HFFc6 (cell line): ENCODE measurements at places on chromosomes 2 and 18. TPM values are rescaled to one million over a fixed set of nuclear protein-coding genes. Genes with fewer than 3 reads are reported as not detected.

GRCh38 chr18:34848695-34849094, 138.6 kb downstream of the DTNA start:
- H3K4me3 ChIP-seq, result no peak overlapping the region
- DNase-seq, result no peak
- no peaks in the 10 kb centered on the region for H3K36me3 ChIP-seq

Gene DSG4
- not detected in 2 replicates for total RNA-seq

- H3K36me3 ChIP-seq, result no peaks in the 10 kb centered on the region
- peaks cover 22% of the 10 kb centered on the region for H3K4me1 ChIP-seq
- no peak for DNase-seq
- H3K27me3 ChIP-seq, result no peaks in the 10 kb centered on the region
- H3K4me3 ChIP-seq, result peak overlapping the region; percentile 2; the same call in 1 of the 2 replicates
Measured at GRCh38 chr18:3305933-3306332, 44.0 kb downstream of the MYL12B start.

GRCh38 chr2:235860111-235860510, 308.1 kb downstream of the GBX2 start:
- no peak overlapping the region for H3K4me3 ChIP-seq
- peaks cover 17% of the 10 kb centered on the region for H3K4me1 ChIP-seq
- no peaks in the 10 kb centered on the region; the same call in 1 of the 2 replicates for H3K27me3 ChIP-seq
- H3K36me3 ChIP-seq, result no peaks in the 10 kb centered on the region
- no peak overlapping the region for H3K27ac ChIP-seq
